ENCODE measurements at places on chromosomes 11 and 22. TPM values are rescaled to one million over a fixed set of nuclear protein-coding genes. Genes with fewer than 3 reads are reported as not detected.

TTC17 gene
- polyA plus RNA-seq, result 93.2 TPM

PANX3 gene
- polyA plus RNA-seq, result not detected

TMPRSS5 gene
- polyA plus RNA-seq, result 0.28 TPM

B3GAT3 gene
- polyA plus RNA-seq, result 116 TPM

PYGM gene
- polyA plus RNA-seq, result 0.08 TPM

GRAP2 gene
- polyA plus RNA-seq, result 0.13 TPM

SLC5A12 gene
- polyA plus RNA-seq, result 0.13 TPM

KCTD14 gene
- polyA plus RNA-seq, result 0.25 TPM

PVALB gene
- not detected for polyA plus RNA-seq

OR4C11 gene
- not detected for polyA plus RNA-seq

RIMBP3C gene
- not detected for polyA plus RNA-seq

HPS4 gene
- 28.3 TPM for polyA plus RNA-seq

MGAT3 gene
- 0.16 TPM for polyA plus RNA-seq

TENM4 gene
- 6.0 TPM for polyA plus RNA-seq

ADM2 gene
- polyA plus RNA-seq, result 0.49 TPM

CHRNA10 gene
- polyA plus RNA-seq, result 1.1 TPM

SLC5A4 gene
- polyA plus RNA-seq, result 0.15 TPM

MRGPRF gene
- polyA plus RNA-seq, result 0.18 TPM

TRMT112 gene
- polyA plus RNA-seq, result 649 TPM

ASPHD2 gene
- polyA plus RNA-seq, result 2.2 TPM

SMIM35 gene
- polyA plus RNA-seq, result not detected

KCNJ1 gene
- polyA plus RNA-seq, result not detected

OR8B12 gene
- not detected for polyA plus RNA-seq

DRD4 gene
- not detected for polyA plus RNA-seq

CARD10 gene
- polyA plus RNA-seq, result 14.5 TPM

CDC45 gene
- 26.4 TPM for polyA plus RNA-seq

ZDHHC8 gene
- 36.5 TPM for polyA plus RNA-seq

SEPTIN5 gene
- 10.4 TPM for polyA plus RNA-seq

APOL4 gene
- polyA plus RNA-seq, result 0.21 TPM

RAG1 gene
- polyA plus RNA-seq, result 0.08 TPM

PDE3B gene
- polyA plus RNA-seq, result 0.26 TPM

FIBIN gene
- 0.66 TPM for polyA plus RNA-seq

FOXRED2 gene
- 4.3 TPM for polyA plus RNA-seq

RDX gene
- polyA plus RNA-seq, result 29.4 TPM

KCNQ1OT1 gene
- 0.05 TPM for polyA plus RNA-seq

CCDC87 gene
- 0.06 TPM for polyA plus RNA-seq

OR4D9 gene
- polyA plus RNA-seq, result not detected

CNGA4 gene
- 0.08 TPM for polyA plus RNA-seq

MRGPRX2 gene
- polyA plus RNA-seq, result not detected

NAV2 gene
- 26.2 TPM for polyA plus RNA-seq

OR5B21 gene
- polyA plus RNA-seq, result not detected

CNIH2 gene
- 7.4 TPM for polyA plus RNA-seq

OR52A1 gene
- not detected for polyA plus RNA-seq

ZC3H12C gene
- 2.8 TPM for polyA plus RNA-seq

CASTOR1 gene
- polyA plus RNA-seq, result 17.4 TPM

CD6 gene
- polyA plus RNA-seq, result not detected

KRTAP5-11 gene
- not detected for polyA plus RNA-seq

IFTAP gene
- polyA plus RNA-seq, result 26.6 TPM

All from SK-N-SH (cell line).